ENCODE measurements at places on chromosomes 4 and X.

DNA sequence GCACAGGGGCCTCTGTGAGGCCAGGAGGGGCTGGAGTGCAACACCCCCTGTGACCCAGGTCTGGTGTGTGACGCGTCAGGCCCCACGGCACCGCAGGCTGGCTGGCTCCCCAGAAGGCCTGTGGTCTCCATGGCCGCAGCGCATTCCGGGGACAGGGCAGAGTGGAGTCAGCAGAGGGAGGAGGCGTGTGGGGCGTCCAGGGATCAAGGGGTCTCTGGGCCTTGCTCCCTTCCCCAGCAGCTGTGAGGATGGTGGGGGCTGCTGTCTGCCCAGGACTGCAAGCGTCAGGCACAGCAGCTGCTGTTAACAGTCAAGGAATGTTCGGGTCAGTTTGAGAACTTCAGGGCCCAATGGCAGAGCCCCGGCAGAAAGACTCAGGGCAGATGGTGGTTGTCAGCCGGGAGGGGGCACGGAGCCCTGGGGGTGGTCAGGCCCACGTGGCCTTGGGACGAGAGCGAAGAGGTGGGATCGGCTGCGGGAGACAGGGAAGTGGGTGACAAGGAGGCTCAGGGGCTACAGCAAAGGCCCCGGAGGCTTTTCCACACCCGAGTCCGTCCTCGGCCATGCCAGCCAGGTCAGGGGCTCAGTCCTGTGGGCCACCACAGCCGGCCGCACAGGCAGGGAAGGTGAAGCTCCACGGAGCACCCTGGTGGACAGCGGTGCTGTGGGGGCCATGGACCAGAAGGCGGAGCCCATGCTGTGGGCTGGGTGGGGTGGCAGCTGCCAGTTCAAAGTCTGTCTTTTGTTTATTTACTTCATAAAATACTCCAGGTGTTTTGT, 18.3 kb downstream of the PCGF3 start:
- DNase-seq, result no peak

- DNase-seq, result no peak
These were observed 5.0 kb upstream of the ZRSR2 start for GRCh38 chrX:15785176-15785750.

DNA sequence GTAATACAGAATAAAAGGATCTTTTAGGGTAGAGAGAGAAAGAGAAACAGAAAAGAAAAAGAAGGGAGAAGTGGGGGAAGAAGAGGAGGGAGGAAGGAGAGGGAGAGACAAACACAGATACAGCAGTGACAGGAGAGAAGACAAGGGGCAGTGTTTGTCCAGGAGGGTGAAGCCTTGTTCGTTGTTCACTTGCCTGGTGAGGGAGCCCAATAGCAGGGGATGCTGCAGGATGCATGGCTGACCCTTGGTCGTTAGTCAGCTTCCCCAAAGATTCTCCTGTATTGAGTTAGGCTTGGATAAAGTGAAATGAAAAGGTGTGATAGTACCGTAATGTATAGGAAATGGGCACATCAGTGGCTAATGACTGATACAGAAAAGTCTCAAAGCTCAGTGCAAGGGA, 403.7 kb downstream of the IL15 start:
- DNase-seq, result no peak

- DNase-seq, result no peak
These were observed 227.4 kb upstream of the CXorf51B start for GRCh38 chrX:146581981-146582712.

DNA sequence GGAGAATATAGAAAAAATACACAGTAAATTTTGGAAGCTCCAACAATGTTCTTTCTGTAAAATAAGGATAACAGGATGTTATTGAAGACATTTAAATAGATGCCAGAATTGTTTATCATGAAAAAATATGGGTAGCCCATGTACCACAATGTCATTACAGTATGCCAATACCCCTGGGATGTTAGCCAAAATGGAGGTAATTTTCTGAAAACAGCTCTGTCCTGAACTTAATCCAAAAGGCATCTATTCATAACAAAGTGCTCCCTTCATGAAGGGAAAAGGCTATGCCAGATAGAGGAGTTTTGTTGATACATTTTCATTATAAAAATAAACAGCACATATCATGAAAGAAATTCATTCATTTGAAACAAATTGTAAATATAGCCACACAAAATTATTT, 1902.6 kb upstream of the AGA start:
- DNase-seq, result no peak

DNA sequence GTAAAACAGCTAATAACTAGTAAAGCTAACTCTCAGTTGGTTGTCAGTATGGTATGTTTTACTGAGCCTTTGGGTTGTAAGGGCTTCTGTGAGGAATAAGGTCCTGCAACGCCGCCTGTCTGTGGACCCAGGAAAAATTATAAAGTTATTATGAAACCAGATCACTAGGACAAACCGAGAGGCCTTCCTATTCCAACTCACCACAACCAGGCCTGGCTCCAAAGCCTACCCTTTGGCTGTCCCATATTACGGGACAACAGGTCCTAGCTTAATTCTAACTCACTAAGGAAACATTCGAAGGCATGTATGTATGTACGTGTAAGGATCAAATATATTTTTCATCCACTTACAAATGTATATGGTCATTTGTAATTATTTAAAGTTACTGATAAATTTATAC, 1.4 kb downstream of the ANKRD17 start:
- peak; percentile 81 for DNase-seq

- no peak for DNase-seq
These were observed 28.0 kb upstream of the PLK4 start for GRCh38 chr4:127852661-127853060.

- no peak for DNase-seq
These were observed 8.5 kb upstream of the LHFPL1 start for GRCh38 chrX:112688242-112688641.

DNA sequence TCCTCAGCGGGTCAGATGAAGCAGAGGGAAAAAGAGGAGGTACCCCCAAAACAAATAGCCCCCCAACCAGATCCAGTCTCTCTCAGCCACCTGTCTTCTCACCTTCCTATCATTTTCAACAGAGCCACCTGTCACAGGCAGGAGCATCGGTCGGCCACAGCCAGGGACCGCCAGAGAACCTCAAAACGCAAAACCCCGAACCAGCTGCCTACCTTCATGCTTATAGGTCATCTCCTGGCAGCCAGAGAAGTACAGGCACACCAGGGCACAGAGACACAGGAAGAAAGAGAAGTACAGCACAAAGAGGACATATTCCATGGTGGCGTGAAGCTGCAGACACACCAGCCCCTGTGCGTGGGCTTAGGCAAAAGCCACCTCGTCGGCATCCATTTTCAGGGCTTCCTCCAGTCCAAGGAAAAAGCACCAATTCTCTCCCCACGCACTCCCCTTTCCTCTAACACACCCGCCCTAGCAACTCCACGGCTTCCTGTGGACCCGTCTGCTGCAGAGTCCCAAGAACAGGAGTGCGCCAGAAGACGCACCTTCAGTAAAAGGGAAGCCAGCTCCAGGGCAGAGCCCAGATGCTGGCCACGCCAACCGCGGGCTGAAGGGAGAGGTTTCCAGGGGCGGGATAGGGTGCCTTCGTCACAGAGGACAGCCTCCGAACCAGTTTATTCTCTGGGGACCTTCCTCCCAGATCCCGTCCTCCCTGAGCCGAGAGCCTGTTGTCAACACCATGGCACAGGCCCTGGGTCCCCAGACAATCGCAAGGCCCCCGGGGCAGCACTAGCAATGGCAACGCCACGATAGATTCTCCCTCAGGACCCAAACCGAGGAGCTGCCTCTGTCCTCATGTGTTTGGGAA, 51.8 kb upstream of the C4orf50 start:
- DNase-seq, result no peak

DNA sequence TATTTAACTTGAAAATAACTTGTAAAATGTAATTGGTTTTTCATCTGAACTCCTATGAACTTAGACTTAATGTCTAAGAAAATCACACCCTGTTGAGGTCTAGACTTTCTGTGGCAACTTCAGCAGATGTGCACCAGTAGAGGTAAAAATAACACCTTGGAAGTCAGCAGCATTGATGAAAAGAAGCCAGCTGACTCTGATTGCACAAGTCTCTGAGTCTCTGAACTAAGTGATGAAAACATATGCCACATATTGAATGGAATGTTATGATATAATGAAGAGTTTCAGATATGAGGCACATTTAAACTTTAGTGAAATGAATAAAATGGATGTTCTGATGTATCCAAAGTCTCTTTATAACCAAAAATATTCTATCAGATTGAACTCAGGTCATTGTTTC, 155.4 kb downstream of the GPM6A start:
- DNase-seq, result no peak

DNA sequence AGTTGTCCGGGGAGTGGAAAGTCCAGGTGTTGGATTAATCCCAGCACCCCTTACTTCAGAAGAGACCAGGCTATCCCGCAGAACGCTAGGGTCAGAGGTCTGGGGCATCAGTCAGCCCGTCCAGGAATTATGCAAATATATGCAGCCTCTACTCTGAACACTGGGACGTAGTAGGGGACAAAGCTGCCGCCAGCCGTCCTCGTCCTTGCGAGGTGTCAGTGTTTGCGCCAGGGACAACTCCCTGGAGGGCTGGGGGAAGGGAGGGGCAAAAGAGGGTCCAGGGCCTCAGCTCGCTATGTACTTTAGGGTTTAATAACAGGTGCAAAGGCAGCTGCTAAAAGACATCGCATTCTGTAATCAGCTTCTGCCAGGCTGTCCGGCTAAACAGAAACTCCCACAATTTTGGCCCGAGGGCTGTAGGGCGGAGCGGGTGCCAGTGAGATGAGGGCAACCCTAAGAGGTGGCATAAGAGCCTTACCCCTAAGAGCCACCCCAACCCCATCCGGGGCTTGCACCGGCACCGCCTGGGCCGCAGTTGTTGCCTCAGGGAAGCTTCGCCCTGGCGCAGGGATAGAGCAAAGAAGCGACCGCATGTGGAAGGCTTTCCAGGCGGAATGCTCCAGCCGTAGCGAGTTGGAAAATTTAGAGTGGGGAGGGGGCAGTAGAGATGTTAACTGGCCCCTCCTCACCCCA, 8.4 kb downstream of the HAND2 start:
- DNase-seq, result no peak

- DNase-seq, result no peak
These were observed 64.2 kb downstream of the INTS12 start for GRCh38 chr4:105644257-105644656.

DNA sequence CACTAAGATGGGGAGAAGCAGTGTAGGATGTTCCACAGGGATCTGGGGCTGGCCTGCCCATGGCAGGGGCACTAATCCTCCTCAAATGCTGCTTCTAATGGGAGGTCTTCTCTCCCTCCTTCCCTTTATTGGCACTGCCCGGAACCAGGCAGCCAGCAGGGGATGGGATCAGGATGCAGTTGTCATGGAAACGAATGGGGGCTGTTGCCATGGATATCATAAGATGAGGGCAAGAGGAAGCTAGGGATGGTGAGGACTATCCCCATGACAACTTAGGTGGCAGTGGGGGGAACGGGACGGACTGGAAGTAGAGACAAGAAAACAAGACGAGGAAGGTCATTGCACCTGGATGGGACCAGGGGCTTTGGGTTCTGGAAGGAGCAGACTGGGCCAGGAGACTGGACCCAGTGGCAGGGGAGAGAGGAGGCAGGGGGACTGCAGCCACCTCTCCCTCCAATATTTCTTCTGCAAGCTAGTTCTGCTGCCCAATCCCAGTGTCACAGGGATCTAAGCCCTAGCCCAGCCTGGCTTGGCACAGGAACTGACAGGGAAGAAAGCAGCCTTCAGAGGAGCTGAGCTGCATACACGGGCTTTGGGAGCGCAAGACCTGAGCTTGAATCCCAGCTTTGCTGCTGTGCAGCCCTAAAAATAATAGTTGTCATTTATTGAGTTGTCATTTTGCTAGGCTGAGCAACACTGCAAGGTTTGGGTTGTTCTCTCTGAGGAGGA, 19.0 kb downstream of the IQSEC2 start:
- DNase-seq, result no peak

GRCh38 chr4:145552181-145552822, 66.9 kb upstream of the MMAA start:
- DNase-seq, result no peak

GRCh38 chr4:14096396-14096965, 469.0 kb upstream of the BOD1L1 start:
- DNase-seq, result peak; percentile 18

- DNase-seq, result no peak
These were observed 981 bp downstream of the TET2 start for GRCh38 chr4:105147553-105148161.

GRCh38 chrX:15579778-15580747, 20.7 kb downstream of the ACE2 start:
- DNase-seq, result no peak

DNA sequence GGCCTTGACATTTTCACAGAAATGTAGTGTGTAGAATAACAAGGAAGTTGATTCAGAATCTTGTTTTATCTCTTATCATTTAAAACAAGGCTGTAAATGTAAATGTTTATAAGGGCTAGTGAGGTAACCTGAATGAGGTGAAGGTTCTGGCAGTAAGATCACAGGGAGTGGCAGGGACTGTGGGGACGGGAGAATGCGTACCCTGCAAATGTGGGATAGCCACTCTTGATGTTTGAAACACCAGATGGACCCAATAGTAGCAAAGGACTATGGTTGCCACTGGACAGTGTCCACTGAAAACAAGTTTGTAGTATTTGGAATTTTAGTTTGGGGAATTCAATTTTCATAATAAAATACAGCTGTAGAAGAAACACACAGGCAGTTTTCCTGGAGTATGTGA, 155.3 kb downstream of the FHIP1A start:
- DNase-seq, result no peak

DNA sequence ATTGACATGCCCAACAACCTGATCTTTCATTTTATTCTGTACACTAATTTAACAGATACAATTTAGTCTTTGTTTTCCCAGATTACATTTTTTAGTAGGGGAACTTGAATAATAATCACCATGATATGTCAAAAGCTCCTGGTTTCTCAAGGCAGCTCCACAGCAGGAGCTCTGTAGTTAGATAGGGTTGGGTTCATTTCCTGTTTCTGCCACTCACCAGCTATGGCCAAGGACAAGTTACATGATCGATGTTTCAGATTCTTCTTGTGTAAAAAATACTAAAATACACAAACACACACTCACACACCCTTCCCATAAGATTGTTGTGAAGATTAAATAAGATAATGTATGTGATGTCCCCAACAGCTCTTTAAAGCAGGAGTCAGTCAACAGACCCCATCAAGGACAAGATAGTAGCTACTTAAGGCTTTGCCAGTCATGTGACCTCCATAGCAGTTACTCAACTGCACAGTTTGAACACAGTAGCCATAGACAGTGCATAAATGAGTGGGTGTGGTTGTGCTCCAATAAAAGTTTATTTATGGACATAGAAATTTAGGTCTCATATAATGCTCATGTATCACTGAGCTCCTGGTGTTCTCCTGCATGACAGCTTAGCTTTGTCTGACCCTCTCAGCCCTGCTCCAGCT, 18.4 kb downstream of the GUCY1A1 start:
- no peak for DNase-seq

All from astrocyte of the cerebellum (primary cell).